Amniotic epithelial cell (primary cell): ENCODE measurements at places on chromosomes 1 and 21.

DNA sequence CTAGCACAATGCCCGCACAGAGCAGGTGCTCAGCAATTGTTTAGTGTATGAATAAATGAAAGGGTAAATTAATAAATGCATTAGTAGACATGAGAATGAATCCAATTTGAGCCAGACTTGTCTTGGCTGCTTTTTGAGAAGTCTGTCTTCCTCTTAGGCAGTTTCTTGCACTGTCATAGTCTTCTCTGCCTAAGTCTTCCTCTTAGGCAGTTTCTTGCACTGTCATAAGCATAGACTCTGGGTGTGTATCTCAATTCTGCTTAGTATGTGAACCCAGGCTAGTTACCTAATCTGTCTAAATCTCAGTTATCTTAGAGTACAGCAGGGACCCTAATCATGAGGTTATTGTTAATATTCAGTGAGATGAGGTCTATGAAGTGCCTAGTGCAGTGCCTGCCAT, 27.2 kb downstream of the NHLH2 start:
- no peak for DNase-seq

DNA sequence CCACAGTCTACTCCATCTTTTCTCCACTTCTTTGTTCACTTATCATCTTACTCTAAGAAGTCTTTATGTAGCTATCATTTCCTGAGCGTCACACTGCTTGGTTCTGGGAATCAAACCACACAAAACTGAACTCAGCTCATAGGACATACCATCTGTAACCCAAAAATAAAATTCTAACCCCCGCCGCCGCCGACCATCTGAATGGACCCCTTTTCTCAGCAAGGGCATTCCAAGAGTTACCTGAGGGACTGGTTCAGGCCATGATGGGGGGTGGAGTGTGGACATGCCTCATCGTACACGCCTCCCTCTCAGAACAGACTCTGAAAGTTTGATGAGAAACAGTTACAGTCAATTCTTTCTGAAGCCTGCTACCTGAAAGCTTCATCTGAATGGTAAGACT, 12.6 kb upstream of the CHI3L2 start:
- DNase-seq: no peak

DNA sequence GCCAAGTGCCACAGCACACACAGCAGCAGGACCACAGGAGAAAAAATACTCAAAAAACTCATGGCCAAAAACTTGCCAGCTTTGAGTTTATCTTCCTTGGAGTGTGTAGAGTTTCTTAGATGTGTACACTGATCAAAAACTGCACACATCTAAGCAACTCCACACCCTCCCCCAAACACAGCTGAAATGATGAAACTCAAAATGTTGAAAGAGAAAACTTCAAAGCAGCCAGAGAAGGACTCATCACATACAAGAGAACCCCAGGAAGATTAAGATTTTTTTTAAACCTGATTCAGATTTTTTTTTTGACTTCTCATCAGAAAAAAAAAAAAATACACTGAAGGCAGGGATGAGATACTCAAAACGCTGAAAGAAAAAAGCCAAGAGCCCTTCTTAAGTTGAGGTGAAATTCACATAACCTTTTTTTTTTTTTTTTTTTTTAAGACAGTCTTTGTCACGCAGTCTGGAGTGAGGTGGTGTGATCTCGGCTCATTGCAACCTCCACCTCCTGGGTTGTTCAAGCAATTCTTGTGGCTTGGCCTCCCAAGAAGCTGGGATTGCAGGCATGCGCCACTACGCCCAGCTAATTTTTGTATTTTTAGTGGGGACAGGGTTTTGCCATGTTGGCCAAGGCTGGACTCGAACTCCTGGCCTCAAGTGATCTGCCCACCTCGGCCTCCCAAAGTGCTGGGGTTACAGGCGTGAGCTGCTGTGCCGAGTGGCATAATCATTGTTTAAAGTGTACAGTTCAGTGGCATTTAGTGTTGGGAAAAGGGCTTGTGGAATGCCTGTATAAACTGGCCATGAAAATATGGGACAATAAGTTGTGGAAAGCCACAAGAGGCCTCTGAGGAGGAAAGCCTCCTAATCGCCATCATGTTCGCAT, 20.9 kb upstream of the PDXK start:
- DNase-seq: peak; percentile 82

GRCh38 chr1:167705250-167705649, 16.5 kb upstream of the MPZL1 start:
- no peak for DNase-seq

GRCh38 chr1:206952171-206952570, 5.9 kb upstream of the PIGR start:
- DNase-seq: no peak

DNA sequence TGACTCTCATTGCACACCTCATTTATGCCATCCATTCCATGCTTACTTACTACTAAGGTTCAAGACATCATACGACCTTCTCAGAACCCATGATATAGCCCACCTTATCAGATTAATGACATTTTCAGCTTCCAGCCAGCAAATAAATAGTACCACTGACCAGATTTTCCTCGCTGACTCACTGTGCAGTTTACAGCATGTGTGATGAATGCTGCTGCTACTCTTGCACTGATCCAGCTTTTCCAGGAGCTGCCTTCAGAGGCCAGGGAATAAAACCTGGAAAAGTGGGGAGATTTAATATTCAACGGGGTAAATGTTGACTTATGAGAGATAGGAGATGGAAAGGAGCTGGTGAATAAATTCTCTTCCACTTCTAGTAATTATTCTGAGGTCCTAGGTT, 247.1 kb downstream of the COL11A1 start:
- peak; percentile 33 for DNase-seq

GRCh38 chr1:209587789-209588188, 4.3 kb downstream of the CAMK1G start:
- peak; percentile 61 for DNase-seq

GRCh38 chr1:161688946-161689345, 18.1 kb upstream of the FCRLA start:
- no peak for DNase-seq

DNA sequence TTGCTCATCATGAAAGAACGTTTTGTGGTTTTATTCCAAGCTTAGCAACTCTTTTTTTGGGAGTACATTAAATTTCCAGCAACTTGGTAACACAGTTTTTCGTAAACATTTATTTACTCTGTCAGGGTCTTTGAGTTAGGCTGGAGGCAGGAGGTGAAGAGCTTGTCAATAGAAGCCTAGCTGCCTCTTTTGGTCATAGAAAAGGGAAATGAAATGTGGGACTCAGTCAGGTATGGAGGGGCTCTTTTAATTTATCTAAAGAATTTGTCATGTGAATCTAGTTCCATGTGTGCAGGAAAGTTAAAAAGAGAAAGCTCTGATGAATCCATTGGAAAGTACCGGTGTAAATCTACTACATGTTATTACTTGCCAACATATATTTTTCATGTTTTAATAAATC, 45.9 kb upstream of the PRMT6 start:
- DNase-seq: no peak

GRCh38 chr1:196732526-196732925, 42.1 kb upstream of the CFHR3 start:
- no peak for DNase-seq

DNA sequence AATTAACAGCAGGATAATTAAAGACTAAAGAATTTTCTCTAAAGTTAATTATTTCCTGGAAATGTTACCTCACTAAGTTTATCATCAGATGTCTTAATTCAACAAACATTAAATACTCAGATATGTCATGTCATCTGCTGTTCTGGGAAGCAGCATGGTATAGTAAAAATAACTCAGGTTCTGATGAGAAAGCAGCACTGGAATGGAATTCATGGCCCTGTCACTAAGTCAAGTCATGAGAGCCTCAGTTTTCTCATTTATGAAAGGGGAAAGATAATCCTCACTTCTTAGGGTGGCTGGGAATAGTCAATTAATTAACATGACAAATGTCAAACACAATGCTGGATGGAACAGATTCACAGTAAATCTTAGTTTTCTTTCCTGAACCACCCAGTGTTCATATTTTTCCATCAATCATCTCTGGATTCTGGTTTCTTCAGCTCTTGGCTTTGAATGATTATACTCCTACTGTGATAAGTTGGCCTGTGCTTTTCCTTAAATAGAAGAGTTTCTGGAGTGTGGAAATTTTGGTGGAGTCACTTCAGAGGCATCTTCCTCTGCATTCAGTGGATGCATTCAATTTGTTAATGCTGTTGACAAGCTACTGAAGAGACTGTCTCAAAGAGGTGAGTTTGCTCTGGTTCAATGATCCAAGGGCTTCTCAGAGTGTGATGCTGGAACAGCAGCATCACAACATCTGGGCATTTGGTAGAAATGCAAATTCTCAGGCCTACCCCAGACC, 319.4 kb downstream of the KCNH1 start:
- DNase-seq: peak; percentile 6

DNA sequence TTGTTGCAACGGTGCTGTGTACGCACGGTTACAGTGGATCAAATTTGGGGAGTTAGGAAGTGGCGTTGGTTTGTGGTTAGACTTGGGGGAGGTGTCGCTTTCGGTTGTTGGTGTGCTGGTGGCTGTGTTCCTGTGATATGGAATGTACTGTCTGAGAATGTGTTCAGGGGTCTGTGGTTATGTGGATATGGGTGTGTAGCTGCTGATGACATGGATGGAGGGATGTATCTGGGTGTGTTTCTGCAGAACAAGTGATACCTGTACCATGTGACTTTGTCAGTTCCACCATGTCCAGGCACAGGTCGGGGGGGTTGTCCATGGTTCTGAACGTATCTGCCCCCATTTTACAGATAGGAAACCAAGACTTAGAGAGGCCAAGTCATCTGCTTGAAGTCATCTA, 22.7 kb downstream of the PAX7 start:
- no peak for DNase-seq

- DNase-seq: no peak
These were observed 745 bp downstream of the MAGI3 start for GRCh38 chr1:113390871-113391648.

GRCh38 chr1:210571356-210572284, 242.9 kb downstream of the HHAT start:
- no peak for DNase-seq

- DNase-seq: no peak
These were observed 42.9 kb downstream of the CAMK2N1 start for GRCh38 chr1:20442920-20443625.

- DNase-seq: no peak
These were observed 58.2 kb downstream of the BCAR3 start for GRCh38 chr1:93623436-93623835.

DNA sequence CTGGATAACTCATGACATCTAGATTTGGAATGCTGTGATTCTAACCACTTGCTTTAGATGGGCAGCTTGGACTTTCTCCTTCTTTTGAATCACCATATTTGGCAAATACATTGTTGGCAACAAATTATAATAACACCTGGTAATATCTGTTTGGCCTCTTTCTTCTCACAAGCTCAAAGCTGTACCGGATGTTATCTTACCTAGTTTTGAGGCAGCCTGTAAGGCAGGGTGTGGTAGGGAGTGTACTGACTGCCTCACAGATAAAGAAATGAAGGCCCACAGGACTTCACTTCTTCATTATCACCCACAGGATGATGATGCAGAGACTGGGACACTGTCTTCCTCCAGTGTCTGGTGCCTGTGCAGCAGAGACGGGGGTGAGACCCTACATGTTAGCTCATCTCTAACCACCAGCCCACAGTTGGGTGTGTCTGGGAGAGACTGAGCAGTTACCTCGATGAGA, 28.5 kb downstream of the TUFT1 start:
- no peak for DNase-seq

DNA sequence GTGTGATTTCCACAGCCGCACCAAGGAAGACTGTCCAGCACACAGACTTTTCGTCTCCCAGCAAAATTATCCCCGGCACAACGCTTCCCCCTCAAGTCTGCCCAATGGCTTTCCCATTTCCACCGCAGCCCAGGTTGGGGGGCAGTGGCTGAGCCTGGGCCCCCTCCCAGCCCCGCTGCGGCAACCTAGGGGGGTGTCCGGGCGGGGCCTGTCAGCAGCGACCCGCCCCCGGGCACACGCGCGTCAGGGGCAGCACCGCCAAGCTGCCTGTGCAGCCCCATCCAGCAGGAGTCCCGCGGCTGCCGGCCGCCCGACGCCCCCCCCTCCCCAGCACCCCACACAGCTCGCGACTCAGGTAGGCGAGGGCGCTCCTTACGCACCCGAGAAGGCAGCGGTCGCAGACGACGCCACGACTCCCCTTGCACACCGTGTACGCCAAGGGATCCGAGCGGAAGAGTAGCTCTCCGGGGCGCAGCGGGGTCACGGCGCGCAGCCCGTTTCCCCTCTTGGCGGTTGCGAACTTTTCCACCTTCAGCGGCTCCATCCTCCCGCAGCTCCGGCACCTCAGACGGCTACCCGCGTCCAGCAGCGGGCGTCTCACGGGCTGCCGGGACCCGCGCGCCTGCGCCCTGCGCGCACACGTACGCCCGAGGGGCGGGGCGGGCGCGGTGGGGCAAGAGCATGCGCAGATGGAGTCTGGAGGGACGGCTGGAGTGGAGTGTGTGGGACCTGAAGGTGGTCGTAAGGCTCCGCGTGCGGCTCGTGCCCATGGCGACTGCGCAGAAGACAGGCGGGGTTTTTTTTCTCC, at the start of gene SMYD3:
SMYD3 (minus strand) TSS at position 606 of the 808 bp plus-strand sequence.
- DNase-seq: peak; percentile 54

GRCh38 chr1:147245129-147245528, 2.6 kb downstream of the CHD1L start:
- no peak for DNase-seq

GRCh38 chr1:15958793-15959192, 17.1 kb downstream of the ZBTB17 start:
- DNase-seq: no peak

DNA sequence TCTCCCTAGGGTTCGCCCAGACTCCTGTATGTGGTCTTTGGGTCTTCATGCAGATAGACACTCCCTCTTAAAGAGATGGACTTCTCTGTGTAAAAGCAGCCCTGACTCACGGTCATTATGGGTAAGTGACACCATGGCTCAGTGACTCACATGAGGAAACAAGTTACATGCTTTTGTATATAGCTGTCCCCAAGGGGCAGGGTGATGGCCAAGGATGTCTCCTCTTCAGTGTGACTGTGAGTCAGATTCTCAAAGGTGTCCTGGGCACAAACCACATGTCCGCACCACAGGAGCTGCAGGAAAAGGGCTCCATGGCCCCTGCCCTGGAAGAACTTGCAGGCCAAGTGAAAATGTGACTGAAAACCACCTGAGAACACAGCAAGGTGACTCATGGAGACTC, 380.4 kb downstream of the NPHP4 start:
- no peak for DNase-seq

GRCh38 chr21:23968722-23969647, 1638.3 kb downstream of the MRPL39 start:
- DNase-seq: no peak

- DNase-seq: peak; percentile 29
These were observed 13.6 kb downstream of the NID1 start for GRCh38 chr1:236051242-236051791.

GRCh38 chr1:226542623-226543103, 5.9 kb upstream of the STUM start:
- no peak for DNase-seq
